Stimulated activated naive CD4-positive, alpha-beta T cell treated with Interleukin-2 at 50 U/mL for 16 hours (primary cell): ENCODE measurements at places on chromosomes 3 and 15.

DNA sequence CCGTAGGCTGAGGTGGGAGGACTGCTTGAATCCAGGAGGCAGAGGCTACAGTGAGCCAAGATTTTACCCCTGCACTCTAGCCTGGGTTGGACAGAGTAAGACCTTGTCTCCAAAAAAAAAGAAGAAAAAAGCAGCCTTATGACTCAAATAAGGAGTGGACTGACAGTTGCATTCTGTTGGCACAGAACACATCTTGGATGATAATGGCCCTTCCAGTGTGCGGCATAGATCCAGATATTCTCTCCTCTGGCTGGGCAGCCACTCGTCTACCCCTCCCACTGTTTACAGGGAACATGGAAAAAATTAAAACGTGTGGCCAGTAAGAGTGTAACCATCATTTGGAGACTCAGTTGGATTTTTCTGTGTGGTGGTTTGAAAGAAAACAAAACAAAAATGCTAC, 118.6 kb upstream of the RNF7 start:
- DNase-seq, result no peak

DNA sequence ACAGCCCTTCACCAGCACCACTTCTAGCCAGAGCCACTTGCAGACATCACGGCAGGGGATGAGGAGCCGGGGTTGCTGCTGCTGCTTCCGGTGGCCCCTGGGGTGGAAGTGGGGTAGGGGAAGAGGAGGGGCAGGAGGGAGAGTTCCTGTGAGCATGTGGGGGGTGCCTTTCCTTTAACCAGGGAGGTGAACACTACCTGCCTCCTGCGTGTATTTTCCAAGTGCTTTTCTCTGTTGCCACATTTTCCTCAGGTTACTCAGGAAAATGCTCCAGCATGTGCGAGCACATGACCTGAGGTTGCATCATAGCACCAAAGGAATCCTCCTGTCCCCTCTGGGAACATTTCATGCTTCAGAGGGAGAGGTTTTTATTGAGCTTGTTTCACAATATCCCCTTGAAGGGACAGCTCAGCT, 12.2 kb upstream of the SACM1L start:
- peak; percentile 45 for DNase-seq

DNA sequence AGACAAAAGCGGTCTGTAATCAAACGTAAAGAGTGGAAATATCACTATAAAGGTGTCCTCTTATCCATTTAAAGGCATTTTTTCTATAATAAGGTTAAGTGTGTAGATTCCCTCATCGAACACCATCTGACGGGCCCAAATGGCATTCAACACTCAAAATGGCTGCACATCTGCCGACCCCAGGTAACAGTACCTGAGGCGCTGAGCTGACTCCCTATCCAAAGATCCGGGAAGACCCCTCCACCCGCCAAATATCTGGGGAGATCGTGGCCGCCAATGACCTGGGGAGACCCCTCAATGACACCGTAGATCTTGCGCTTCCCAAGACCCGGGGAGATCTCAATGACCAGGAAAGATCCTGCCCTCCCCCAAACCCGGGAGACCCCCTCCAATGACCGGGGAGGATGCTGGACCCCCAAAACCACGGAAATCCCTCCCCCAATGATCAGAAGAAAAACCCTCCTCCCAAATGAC, 476 bp downstream of the IP6K2 start:
- no peak for DNase-seq

GRCh38 chr15:39205506-39206371, 375.1 kb upstream of the THBS1 start:
- DNase-seq, result no peak

DNA sequence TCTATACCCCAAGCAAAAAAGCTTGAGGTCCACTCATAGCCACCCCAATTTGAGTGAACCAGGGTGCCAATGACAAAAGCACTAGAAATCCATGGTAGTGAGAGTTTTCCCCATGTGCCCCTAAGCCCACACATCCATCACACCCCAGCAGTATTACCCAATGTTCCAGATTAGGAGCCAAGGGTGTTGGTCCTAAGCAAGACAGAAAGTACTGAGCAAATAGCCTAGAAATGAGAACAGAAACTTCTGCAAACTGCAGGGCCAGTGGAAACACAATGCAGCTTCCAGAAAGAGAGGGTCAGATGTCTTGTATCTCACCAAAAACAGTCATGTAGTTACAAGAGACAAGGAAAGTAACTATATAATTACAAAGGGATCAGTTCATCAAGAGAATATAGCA, 10.9 kb upstream of the OXTR start:
- no peak for DNase-seq

- no peak for DNase-seq
Observed at GRCh38 chr3:151016478-151016795, 43.9 kb upstream of the CLRN1 start.

DNA sequence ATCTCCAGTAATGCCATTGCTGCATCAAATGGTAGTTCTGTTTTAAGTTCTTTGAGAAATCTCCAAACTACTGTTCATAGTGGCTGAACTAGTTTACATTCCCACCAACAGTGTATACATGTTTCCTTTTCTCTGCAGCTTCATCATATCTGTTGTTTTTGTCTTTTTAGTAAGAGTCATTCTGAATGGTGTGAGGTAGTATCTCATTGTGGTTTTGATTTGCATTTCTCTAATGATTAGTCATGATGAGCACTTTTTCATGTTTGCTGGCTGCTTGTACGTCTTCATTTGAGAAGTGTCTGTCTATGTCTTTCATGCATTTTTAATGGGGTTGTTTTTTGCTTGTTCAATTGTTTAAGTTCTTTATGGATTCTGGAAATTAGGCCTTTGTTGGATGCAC, 10.2 kb upstream of the GCSAM start:
- no peak for DNase-seq

DNA sequence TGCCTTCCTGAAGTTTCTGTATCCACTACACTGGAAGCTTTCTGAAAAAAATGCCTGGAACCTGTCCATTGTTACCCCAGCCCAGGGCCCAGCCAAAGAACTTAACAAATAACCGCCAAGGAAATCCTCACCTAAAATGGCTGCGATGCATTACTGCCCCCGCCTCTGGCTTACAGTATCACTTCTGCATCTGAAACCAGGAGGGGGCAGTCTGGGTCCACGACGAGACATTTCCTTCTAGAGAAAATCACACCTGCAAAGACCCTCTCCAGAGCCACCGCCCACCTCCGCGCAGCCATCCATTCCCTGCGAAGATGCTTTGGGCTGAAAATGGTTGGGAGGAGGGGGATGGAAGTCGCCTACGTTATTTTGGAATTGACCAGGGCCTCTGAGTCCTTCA, 22.4 kb upstream of the CELF6 start:
- DNase-seq, result no peak

GRCh38 chr15:25690673-25691543, 172.2 kb downstream of the ATP10A start:
- DNase-seq, result no peak

GRCh38 chr3:34011171-34012101, 213.0 kb downstream of the PDCD6IP start:
- DNase-seq, result no peak
